ENCODE measurements at places on chromosomes 13 and 19.

DNA sequence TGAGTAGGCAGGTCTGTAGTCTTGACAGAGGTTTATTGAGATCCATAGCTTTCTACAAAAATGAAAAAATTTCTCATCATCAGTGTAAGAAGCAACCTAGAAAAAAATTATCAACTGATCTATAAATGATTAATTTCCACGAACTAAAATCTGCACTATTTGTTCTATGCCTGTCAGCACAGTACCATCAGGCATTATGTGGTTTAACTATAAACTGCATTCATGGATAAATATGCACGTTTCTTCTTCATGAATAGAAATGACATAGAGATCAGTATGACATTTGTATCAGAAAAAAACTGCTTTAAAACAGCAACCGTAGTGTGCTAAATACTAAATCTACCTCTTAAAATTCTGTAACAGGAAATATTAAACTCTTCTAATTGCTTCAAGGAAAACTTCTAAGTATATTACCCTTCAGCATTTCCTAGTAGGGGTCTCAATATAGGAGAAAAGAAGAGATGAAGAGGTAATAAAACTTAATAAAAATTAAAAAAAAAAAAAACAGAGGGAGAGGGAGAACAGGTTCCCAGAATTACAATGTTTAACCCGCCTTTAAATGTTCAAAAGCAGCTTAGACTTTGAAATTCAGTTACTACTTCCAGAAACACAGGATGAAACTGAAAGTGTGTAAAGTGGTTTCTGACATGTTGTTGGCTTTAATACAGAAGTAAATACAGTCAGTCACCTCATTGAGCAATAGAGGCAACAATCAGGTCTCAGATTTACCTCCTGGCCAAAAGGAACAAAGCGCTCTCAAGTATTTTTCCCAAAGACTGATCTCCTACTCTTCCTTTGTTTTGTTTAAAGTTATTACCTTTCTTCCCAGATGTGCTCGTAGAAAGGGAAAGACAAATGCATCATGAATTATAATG is 144.4 kb downstream of the DIAPH3 start:
- no peak for DNase-seq

DNA sequence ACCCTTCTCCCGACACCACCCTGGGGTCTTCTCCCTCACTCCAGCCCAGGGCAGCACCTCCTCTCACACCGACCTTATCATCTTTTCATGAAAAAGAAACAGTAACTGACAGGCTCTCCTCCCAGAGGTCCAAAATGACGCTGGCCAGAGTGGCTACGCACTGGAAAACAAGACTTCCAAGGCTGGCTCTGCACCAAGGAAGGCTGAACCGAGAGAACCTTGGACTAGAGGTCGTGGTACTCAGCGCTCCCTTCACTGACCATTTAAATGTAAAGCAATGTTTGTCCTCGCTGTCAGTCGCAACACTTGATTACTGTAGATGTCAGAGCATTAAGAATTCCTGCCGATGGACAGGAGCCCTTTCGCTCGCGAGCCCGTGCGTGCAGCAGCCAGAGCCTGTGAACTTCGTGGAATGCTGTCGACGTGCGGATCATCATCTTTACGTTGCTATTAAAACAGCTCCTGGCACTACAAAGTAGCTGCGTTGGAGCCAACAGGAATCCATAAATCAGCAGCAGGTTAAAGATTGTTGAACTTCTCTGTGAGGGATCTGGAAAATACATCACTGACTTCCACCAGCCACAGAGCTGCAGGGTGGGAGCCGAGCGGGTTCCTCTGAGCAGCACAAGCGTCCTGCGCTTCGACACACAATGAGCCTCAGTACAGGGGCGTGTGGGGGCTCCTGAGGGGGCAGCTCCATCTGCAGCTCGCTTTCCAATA is 125.5 kb upstream of the MCF2L start:
- no peak for DNase-seq

GRCh38 chr13:28805193-28805819 is 14.8 kb upstream of the MTUS2 start:
- DNase-seq = no peak

GRCh38 chr19:35518313-35518712 is 4.9 kb upstream of the DMKN start:
- no peak for DNase-seq

DNA sequence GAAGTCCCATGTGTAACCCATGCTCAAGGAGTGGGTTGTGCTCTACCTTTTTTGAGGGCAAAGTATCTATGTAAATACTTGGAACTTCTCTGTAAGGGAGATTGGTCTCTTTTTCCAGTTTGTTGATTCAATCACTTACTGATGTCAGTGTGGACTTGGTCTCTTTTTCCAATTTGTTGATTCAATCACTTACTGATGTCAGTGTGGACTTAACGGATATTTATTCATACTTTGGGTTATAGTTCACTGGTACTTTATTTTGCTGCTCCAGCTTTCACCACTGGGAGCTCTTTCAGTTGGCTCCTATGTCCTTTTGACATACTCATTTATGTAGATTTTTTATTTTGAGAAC is 36.4 kb downstream of the COG3 start:
- no peak for DNase-seq

DNA sequence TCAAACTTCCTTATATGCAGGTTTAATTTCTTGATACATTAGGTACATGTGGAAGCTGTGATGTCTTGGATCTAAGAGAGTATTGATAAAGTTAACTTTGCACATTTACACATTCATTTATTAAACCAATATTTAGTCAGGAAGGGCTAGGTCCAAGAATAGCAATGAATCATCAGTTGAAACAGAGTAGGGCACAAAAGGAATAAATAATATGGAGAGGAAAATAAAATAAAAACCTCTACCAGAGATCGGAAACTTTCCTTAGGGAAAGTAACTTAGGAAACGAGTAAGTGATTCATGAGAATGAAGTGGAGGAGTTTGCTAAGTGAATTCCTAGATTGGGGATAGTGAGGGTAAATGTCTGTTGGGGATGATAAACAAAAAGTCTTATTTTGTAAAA is 259.4 kb upstream of the DACH1 start:
- no peak for DNase-seq

DNA sequence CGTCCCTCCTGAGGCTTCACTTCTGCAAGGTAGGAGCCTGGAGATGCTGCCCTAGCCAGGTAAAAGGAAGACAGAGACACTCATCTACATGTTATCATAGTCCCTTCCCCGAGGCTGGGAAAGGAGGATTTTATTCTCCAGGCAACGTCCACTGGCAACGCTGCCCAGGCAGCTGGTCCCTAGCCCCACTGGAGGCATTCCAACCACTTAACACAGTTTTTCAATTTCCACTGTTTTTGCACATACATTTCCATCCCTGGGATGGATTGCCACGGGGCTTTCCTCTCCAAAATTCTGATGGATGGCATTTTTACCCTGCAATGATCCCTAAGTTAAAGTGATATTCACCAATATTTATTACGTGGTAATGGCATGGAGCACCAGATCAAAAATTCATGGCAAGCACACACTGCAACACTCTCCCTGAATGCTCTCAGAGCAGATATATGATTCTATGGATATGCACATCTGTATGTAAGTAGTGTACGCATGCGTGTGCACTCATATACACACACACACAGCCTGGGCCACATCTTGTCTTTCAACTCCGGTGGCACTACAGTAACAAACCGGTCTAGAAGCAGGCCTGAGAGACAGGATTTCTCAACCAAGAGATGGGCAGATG is 322.3 kb upstream of the TSHZ3 start:
- no peak for DNase-seq

DNA sequence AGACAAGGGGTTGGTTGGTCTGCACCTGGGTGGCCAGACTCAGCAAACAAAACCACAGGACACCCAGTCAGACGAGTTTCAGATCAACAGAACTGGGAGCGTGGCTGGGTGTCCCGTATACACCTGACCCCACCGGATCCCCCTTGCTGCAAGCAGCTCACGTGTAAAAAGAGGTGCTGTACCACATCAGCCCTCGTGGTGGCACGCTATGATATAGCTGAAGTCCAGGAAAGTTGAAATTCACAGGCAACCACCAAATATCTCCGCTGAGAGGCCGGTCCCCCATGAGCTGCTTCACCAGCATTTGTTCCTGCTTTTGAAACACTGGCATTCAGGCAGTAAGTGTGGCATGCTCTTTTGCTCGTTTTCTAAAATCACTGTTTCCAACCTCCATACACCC is 92.3 kb downstream of the TUBA3C start:
- no peak for DNase-seq

- DNase-seq = no peak
These were observed 636.1 kb upstream of the GPC6 start for GRCh38 chr13:92590503-92590908.

GRCh38 chr19:35117116-35117515 is 1.5 kb downstream of the FXYD3 start:
- DNase-seq = no peak

GRCh38 chr19:15498156-15498858 is 10.0 kb upstream of the CYP4F22 start:
- DNase-seq = no peak

DNA sequence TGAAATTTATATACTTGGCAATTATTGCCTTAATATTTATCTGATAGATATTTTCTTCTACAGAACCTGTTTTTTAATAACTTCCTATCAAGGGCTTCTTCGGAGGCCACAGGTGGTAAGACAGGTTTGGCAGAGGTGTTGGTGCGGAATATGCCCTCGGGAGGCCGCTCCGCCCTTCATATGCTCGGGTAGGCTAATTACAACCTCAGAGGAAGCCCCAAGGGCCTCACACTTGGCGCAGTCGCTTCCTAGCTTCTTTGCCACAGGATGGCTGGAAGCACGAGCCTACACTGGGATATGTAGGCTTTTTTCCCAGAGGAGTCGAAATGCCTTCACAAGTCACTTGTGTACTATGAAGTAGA is 68.8 kb downstream of the LMO7 start:
- DNase-seq = no peak

DNA sequence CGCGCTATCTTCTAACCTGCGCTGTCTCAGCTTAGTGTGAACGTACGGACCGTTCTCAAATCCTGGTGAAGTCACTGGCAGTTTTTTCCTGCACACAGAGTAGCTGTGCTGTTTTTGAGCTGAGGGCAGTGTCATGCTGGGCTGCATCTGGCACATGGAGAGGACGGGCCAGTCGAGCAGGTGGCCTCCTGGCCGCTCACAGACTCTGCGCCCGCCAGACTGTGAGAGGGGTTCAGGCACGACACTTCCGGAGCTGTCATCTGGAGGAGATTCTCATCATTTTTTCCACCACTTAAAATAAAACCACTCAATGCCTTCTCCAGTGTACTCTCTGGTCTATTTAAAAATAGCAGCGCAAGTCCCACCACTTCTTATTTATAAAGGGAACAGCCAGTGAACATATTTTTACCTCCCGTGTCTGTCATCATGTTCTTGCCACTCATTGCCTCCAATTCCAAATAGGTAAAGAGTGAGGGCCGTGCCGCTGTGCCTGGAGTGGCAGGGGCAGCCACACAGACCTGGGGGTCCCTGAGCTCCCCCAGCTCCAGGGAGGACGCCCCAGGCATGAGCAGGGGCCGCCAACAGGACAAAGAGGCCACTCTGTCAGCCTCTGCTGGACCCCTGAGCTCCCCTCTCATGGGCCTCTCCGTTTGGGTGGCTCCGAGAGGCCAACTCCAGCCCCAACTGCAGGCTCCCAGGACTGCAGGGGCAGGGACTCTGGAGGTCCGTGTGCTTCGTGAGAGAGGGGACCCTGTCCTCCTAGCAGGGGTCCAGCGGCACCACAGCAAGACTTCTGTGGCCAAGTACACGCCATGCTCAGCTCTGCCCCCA is 36.9 kb upstream of the GRTP1 start:
- DNase-seq = no peak

GRCh38 chr13:66099825-66100224 is 1130.3 kb downstream of the PCDH9 start:
- no peak for DNase-seq

DNA sequence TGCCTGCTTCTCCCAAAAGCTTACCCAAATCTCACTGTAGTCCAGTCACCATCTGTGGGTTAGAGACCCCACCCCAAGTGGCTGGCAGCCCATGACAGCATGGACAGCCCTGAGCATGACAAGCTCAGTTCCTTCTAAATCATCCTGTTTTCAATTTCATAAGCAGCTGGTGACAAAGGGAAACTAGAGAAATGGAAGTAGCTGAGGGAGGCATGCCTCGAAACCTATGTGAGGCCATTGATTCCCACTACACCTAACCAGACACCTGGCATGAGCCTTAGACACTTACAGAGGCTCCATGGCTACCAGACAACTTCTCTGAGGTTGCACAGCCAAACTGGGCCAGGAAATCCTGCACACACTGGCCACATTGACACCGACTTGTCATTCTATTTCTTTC is 56.2 kb downstream of the ABCC4 start:
- DNase-seq = no peak

GRCh38 chr13:19158526-19159174 is 23.0 kb downstream of the TUBA3C start:
- DNase-seq = no peak

- no peak for DNase-seq
These were observed 23.2 kb downstream of the SUGP1 start for GRCh38 chr19:19296953-19297689.

DNA sequence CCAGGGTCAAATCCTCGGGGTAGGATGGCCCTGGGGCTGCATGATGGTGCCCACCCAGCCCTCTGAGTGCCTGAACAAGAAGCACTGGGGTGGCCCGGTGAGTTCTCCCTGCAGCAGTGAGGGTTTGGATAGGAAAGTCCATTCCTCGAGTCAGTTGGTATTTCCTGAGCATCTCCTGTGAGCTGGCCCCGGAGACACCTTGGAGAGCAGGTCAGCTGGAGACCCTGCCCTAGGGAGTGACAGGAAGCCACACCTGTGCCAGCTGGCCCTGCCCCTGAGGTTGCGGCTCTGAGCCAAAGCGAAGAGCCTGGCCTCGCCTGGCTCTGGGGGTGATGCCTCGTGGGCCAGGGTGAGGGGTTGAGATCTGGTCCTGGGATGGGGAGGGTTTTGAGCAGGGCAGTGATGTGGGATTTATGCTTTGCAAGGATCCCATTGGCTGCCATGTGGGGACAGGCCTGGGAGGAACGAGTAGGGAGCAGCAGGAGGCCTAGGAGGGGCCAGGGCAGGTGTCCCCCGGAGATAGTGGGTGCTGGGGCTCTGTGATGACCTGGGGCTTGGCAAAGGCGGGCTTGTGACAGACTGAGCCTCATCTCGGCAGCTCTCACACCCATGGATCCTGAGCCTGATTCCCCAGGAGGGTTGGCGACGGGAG is 16.0 kb downstream of the CRTC1 start:
- no peak for DNase-seq

DNA sequence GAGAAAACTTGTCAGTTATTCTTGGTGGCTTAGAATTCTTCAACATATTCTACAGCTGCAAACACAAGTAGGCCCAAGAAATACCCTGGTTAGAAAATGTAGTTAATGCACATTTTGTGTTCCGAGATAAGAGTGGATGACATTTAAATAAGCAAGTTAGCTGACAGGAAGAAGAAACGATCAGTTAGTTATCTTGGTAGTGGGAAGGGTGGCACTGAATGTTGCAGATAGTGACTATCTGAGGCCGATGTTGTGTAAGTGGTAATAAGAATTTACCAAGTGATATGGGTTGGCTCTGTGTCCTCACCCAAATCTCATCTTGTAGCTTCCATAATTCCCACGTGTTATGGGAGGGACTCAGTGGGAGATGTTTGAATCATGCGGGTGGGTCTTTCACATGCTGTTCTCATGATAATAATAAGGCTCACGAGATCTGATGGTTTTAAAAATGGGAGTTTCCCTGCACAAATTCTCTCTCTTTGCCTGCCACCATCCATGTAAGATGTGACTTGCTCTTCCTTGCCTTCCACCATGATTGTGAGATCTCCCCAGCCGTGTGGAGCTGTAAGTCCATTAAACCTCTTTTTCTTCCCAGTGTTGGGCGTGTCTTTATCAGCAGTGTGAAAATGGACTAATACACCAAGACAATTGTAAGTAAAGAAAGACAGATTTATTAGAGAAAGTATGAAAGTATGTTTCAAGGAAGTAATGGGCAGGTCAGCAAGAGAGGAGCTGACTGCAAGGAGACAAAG is 10.9 kb upstream of the AKAP11 start:
- no peak for DNase-seq

GRCh38 chr19:1066748-1067340 is at the start of gene ARHGAP45:
TSS of gene ARHGAP45 (plus strand) at chr19:1067167. CDS start at chr19:1067406, 239 bp downstream.
- DNase-seq = no peak

Data from ascending aorta (tissue), 2 donors.